ENCODE measurements at places on chromosomes 13 and 19.
A peak's percentile ranks its signal among the peaks of the same experiment; 100 is the strongest.

- no peak for DNase-seq
These were observed 5.0 kb downstream of the ELAVL1 start for GRCh38 chr19:8000298-8001038.

DNA sequence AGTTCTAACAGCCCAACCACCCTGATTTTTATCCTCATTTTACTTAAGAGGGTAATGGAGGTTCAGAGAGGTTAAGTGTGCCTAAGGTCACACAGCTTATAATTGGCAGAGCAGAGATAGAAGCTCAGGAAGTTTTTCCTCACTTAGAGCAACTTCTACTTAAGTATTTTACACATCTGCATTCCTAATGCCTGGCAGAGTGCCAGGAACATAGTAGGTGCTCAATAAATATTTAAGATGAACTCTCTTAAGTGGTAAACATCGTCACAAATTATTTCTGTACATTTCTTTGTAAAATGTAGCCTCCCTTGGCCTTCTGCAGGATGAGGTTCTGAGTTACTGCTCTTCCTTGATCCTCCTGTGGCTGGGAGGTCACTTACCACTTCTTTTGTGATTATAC lies 14.7 kb downstream of the FARP1 start:
- no peak for DNase-seq

DNA sequence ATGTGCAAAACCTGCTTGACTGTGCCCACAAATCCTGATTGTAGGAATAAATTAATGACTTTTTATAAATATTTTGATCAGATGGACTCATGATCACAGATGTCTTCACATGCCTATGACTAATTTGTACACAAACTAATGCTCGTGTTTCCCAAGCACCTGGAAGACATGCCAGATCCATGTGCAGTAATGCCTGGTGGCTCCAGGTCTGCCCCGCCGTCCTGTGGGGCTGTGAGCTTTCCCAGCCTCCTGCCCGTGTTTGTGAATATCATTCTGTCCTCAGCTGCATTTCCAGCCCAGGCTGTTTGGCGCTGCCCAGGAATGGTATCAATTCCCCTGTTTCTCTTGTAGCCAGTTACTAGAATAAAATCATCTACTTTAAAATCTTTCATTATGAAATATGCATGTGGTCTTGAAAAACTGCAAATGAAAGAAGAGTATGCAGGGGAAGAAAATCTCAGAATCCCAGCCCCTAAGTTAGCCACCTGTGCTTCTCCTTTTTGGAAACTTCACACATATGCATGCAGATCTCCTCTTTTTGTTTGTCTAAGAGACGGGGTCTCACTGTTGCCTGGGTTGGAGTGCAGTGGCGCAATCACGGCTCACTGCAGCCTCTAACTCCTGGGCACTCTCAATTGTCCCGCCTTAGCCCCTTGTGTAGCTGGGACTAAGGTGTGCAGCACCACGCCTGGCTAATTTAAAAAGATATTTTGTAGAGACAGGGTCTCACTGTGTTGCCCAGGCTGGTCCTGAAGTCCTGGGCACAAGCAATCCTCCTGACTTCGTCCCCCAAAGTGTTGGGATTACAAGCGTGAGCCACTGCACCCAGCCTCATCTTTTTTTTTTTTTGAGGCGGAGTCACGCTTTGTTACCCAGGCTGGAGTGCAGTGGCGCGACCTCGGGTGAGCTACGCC lies 6.2 kb downstream of the RPL28 start:
- DNase-seq: no peak

- DNase-seq: no peak
These were observed 43.1 kb downstream of the B3GLCT start for GRCh38 chr13:31242916-31243315.

GRCh38 chr19:39943586-39943985 lies 9.2 kb upstream of the FCGBP start:
- no peak for DNase-seq

DNA sequence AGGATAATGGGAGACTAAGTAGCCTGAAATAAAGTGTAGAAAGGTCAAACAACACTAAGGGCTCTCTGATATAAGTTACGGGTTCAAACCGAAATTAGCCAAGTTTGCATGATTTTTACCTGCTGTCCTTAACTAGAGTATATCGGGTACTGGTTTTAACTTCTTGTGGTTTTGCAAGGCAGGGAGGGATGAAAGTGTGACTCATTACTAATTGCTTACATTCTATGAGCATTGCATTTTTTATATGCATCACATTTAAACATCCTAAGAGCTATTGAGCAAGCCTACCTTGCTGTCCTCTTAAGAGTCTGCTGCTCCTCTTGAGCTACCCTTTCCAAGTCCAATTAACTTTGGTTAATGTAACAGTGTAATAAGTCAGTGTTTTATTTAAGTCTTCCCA lies 415.4 kb downstream of the SLITRK5 start:
- DNase-seq: no peak

- no peak for DNase-seq
These were observed 128.6 kb downstream of the TEX29 start for GRCh38 chr13:111449041-111449440.

DNA sequence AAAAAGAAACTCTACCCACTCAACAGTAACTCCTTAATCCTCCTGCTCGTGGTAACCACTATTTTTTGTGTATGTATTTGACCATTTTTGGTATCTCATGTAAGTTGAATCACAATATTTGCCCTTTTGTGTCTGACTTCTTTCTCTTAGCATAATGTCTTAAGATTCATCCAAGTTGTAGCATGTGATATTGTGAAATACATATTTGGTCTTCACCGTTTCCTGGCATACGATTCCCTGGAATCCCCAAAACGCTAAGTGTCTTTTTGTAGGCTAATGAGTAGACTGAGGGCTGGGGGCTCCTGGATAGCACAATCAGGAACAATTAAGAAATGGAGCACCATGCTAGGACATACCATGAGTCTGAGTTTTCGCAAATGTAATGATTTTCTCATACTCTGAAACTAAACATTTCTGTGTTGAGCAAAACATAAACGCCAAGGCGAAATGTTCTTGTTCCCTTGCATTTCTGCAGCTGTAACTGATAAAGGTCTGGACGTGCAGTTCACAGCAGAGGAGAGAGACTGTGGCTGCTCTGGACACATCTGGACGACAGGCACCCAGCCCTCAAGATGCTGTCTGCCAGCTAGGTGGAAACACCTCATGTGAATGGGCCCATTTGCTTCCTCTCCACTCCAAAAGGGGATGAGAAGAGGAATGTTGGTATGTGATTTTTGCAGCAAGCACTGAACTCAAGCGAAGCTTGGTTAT lies 38.4 kb downstream of the BRD4 start:
- no peak for DNase-seq

DNA sequence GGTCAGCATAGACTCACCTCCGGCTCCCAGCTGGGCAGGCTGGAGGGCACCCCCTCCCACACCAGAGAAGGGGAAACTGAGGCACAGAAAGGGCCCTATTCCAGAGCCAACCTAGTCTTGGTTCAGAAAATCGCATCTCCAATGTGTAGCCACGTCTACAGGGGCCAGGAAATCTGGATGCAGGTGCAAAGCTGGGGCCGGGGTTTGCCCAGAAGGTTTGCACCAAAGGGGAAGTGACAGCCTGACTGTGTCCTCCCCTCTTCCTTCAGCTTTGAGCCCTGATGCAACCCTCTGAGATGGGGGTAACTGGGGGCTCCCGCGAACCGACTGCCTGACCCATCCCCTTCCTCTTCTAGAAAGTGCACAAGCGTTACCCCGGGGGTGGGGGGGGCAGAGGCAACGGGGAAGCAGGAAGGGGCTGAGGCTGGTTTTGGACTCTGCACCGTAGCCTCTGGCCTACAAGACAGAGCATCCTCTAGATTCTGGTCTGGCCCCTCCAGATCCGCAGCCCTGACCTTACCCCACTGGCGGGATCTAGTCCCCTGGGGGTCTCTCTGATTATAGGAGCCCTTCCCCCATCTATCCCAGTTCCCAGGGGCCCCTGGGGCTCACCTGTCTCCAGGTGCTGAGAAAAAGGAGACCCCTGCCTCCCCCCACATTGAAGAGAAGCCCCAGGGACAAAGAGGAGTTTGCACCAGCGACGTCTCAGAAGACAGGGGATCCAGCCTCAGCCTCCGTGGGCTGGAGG lies 1.1 kb upstream of the ONECUT3 start:
- no peak for DNase-seq

DNA sequence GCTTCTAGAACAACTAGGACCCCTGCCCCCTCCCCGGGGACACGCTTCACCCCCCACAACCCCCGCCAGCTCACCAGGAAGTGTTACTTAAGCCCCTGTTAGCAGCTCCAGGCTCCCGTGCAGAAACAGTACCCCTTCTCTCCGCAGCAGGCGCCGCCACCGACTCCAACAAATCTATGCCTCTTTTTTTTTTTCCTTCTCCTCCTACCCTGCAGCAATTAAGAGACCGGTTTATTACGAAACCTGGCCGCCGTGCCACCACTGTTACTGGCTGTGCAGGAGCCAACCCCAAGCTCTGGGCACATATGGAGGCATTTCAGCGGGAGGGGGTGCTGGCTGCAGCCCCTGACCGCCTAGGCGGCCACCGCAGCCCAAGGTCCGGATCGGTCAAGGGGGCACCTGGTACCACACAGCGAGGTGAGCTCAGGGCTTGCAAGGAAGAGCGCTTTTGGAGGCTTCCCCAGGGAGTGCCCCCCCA lies 2.4 kb downstream of the GADD45B start:
- no peak for DNase-seq

GRCh38 chr19:5154129-5154798 lies 185.4 kb downstream of the KDM4B start:
- no peak for DNase-seq

DNA sequence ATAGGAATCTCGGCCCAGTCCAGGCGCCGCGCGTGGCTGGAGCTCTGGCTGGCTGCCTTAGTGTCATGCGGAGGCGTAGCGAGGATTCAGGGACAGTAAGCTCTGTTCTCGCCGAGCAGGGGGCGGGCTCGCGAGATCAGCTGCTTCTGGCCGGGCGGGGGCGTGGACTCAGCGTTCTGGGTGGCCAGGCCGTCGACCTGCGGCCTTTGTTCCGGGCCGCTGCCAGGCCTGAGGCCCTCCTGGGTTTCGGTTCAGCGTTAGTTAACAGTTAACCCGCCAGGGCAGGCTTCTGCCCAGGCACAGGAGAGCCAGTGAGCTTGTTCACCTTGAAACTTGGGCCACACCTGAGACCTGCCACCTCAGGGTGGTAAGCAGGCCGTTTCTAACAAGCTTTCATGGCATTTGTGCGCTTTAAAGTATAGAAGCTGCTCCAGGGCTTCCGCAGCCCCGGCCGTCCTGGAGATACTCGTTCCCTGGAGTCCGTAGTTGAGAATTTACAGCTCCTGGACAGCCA lies 332.2 kb upstream of the SGCG start:
- no peak for DNase-seq

- DNase-seq: no peak
These were observed 802.5 kb downstream of the EFNB2 start for GRCh38 chr13:105732806-105733529.

GRCh38 chr19:4089400-4089908 lies 22.8 kb upstream of the ZBTB7A start:
- DNase-seq: no peak

DNA sequence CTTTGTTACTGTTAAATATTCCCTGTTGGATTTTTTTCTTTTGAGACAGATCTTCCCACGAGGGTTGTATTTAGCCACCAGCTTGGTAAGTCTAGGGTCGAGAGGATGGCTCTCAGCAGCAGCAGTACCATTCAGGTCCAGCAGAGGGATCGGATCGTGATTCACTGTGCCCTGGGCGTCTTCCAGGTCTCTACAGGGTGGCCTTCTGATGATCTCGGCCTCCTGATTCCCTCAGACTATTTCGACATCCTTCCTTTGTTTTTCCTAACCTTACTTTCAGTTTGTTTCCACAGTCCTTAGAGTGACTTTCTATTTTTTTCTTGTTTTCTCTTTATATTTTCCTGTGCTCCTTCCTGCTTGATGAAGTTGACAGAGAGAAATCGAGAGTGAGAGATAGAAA lies 1436.9 kb downstream of the UQCRFS1 start:
- no peak for DNase-seq

DNA sequence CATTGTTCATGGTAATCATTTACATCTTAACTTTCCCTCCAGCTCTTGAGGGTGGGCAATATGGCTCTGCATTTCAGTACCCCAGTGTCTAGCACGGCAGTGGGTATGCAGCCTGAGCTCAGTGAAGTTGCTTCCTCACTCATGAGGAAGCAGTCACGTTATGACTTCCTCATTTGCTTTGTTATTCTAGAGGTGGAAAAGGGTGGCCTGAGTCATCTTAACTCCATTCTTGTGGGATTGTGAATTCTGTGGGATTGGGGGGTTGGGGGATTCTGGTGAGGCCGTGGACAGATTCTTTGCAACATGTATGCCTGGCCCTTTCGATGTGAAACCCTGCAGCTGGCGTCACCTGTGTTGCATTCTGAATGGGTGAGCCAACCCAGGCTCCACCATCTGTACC lies 406.7 kb upstream of the ZNF507 start:
- DNase-seq: no peak

- DNase-seq: no peak
These were observed 741 bp downstream of the PLEKHF1 start for GRCh38 chr19:29665826-29666577.

GRCh38 chr13:27088619-27089018 lies 83.0 kb downstream of the USP12 start:
- no peak for DNase-seq

GRCh38 chr19:45862271-45862563 lies 730 bp downstream of the SYMPK start:
- no peak for DNase-seq

GRCh38 chr19:15432629-15433518 lies 14.1 kb upstream of the AKAP8L start:
- DNase-seq: peak; percentile 89

DNA sequence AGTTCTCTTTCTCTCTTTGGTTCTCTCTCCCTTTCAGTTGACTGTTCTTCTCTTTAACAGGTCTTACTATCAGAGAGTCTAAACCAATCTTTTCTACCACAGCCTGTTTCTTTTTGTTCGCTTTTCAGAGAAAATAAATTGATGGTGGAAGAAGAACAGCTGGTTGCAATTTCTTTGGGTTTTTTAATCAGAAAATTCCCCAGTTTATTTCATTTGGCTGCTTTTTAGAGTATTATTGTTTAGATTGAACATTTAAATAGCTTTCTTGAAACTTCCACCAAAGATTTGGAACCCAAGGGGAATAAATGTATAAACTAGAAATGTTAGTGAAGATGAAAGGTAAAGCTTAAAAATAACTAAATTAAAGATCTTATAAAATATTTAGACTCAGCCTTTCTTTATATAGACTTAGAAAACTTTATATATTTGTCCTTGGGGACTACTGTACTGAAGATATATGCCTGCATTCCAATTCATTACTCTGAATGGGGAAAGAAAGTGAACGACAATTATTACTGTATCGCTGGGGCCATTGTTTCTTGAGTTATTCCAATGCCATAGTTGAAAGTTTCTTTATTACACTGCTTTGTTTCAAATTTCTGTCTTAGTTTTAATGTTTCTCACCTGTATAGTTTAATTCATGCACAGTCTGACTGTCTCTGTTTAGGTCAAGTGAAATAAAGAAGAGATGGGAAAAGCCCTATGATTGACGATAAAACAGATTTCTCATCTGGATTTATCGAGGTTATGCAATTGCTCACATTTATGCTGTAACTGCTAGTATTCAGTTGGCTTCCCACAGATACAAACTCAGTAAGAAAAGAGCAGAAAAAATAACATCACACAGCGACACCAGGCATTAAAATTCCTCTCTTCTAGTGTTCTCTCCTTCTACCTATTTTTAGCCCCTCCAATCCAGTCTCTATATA lies 169.4 kb upstream of the CSNK1A1L start:
- no peak for DNase-seq

Data from activated CD4-positive, alpha-beta T cell treated with anti-CD3 and anti-CD28 coated beads for 1 hour (primary cell).